Karpas-422 (cell line): ENCODE measurements at places on chromosomes 2 and 18. TPM values are rescaled to one million over a fixed set of nuclear protein-coding genes. Genes with fewer than 3 reads are reported as not detected.

DNA sequence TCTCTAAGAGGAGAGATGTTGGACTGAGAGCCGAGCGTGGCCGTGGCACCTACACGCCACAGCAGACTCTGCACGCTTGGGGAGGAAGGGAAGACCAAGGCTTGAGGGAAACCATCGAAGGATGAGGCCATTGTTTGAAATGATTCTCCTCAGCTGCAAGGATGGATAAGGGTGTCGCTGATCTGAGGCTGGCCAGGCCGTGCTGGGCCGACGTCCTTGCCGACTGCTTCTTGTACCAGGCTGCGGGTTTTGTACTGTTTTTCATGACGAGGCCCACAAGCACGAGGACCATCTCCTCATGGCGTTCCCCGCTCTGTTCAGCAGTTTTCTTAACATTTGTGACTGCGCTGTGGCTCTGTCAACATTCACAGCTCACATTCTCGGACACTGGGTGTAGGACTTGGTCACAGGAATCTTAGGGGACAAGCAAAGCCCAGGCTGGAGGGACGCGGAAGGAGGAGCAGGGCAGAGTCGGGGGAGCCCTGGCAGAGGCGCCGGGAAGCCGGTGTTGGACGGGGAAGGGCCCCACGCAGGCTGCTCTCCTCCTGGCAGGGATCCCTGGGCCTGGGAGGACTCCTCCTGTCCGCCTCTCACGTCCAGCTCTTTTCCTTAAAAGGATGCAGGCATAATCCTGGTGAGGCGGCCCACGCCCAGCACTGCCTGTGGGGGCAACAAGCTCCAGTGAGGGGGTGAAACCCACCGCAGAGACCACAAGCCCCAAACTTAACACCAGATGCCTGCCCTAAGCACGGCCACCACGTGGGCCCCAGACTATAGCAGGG, 259.0 kb upstream of the SALL3 start:
- H3K4me1 ChIP-seq = no peaks in the 10 kb centered on the region
- no peak overlapping the region for H3K27ac ChIP-seq
- H3K27me3 ChIP-seq = no peaks in the 10 kb centered on the region
- H3K4me3 ChIP-seq = no peak overlapping the region
- no peaks in the 10 kb centered on the region for H3K36me3 ChIP-seq

DNA sequence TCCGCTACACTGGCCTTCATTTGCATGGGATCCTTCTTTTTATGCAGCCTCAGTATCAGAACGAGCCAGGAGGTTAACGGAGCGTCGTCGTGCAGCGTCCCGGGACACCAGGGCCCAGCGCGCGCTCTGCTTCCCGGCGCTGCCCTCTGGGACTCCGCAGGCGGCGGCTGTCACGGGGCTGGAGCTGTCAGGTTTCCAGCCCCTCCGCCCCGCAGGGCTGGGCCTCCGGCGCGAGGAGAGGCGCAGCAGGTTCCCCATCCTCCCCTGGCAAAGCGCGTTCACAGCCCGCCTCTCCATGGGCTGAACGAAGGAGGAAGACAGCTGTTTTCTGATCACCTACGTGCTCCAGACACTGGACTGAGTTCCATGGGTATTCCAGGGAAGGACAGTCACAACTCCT, 12.5 kb upstream of the PAX8 start:
- no peaks in the 10 kb centered on the region for H3K36me3 ChIP-seq
- no peak overlapping the region for H3K27ac ChIP-seq
- no peak for DNase-seq
- no peaks in the 10 kb centered on the region for H3K4me1 ChIP-seq
- no peaks in the 10 kb centered on the region for H3K27me3 ChIP-seq

The CENPA gene
- total RNA-seq = 10.0 and 21.1 TPM in 2 replicates

- DNase-seq = peak; percentile 29
- H3K4me1 ChIP-seq = no peaks in the 10 kb centered on the region
- H3K27me3 ChIP-seq = no peaks in the 10 kb centered on the region
- H3K36me3 ChIP-seq = no peaks in the 10 kb centered on the region
- no peak overlapping the region for H3K4me3 ChIP-seq
- no peak overlapping the region for H3K27ac ChIP-seq
These were observed 29.4 kb downstream of the PSTPIP2 start for GRCh38 chr18:46042571-46043123.

The NEUROD1 gene
- not detected in 2 replicates for total RNA-seq

DNA sequence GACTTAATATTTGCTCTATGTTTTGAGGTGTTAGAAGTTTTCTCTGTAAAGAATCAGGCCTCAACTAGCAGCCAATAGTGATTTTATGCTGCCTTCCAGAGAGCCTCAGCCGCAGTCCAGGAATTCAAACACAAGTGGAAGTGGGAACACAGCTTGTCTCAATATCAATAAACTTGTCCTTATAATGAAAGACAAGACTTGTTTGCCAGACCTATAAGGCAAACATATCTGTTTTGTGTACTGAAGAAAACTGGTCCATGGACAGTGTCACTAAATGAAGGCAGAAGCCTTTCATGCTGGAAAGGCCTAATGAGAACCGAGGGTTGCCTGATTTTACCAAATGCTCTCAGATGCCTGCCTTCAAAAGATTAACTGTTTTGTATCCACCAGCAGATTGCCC, 182.2 kb downstream of the EPHA4 start:
- H3K4me1 ChIP-seq = peaks cover 10% of the 10 kb centered on the region
- H3K27ac ChIP-seq = no peak overlapping the region

The COL5A2 gene
- total RNA-seq = 0.67 and 3.0 TPM in 2 replicates

The MDH1B gene
- 1.7 and 2.8 TPM in 2 replicates for total RNA-seq

GRCh38 chr2:6967301-6967700, 50.1 kb downstream of the RNF144A start:
- no peak overlapping the region for H3K27ac ChIP-seq
- DNase-seq = no peak
- H3K36me3 ChIP-seq = no peaks in the 10 kb centered on the region
- no peaks in the 10 kb centered on the region for H3K4me1 ChIP-seq
- H3K4me3 ChIP-seq = no peak overlapping the region

GRCh38 chr2:156908825-156909224, 348.7 kb upstream of the GALNT5 start:
- H3K36me3 ChIP-seq = no peaks in the 10 kb centered on the region
- H3K4me3 ChIP-seq = no peak overlapping the region
- DNase-seq = no peak
- H3K27me3 ChIP-seq = no peaks in the 10 kb centered on the region
- no peak overlapping the region for H3K27ac ChIP-seq

The GKN2 gene
- total RNA-seq = not detected in 2 replicates

DNA sequence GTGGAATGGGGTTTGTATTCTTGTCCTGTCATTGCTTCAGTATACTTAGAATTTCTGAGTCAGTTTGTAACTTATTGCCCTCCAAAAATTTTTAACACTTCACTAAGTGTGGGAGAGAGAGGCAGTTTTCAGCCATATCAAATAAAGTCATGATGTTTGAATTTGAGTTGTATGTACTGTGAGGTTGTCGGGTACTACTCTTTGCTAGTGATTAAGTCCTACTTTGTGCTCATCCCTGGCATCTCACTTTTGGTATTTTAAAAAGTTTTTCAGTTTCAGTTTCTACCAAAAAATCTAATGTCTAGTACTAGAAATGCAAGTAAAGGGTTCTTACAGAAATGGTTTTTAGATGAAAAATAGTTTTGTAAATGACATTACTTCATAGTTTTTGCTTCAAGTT, 40.7 kb downstream of the EIF5B start:
- H3K4me3 ChIP-seq = no peak overlapping the region
- H3K27me3 ChIP-seq = no peaks in the 10 kb centered on the region
- DNase-seq = no peak
- peaks cover 91% of the 10 kb centered on the region for H3K36me3 ChIP-seq
- no peak overlapping the region for H3K27ac ChIP-seq

GRCh38 chr2:36512705-36513104, 85.3 kb downstream of the FEZ2 start:
- no peak overlapping the region for H3K4me3 ChIP-seq
- no peaks in the 10 kb centered on the region for H3K27me3 ChIP-seq
- H3K36me3 ChIP-seq = no peaks in the 10 kb centered on the region
- H3K27ac ChIP-seq = no peak overlapping the region
- H3K4me1 ChIP-seq = no peaks in the 10 kb centered on the region

DNA sequence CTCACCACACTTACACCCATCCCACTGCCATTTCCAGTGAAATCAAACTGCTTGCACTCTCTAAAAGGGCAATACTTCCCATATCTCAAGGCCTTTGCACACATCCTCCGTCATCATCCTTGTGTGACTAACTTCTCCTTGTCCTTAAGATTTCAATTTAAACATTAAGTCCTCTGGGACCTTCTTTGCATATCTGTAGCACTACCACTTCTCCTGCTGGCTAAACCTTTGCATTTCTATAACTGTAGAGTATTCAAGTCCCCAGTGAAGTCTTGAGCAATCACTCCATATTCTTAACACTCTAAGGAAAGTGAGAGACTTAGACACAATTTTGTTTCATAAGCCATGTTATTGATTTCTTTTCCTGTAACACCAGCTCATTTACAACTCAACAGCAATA, 136.8 kb upstream of the EPHA4 start:
- peak; percentile 43 for DNase-seq
- H3K27ac ChIP-seq = no peak overlapping the region
- H3K4me1 ChIP-seq = peaks cover 4% of the 10 kb centered on the region; the same call in 1 of the 2 replicates
- no peak overlapping the region for H3K4me3 ChIP-seq
- no peaks in the 10 kb centered on the region for H3K36me3 ChIP-seq

GRCh38 chr18:39796393-39796792, 2158.6 kb upstream of the PIK3C3 start:
- H3K4me3 ChIP-seq = no peak overlapping the region
- DNase-seq = no peak
- H3K36me3 ChIP-seq = no peaks in the 10 kb centered on the region
- no peaks in the 10 kb centered on the region for H3K4me1 ChIP-seq
- no peaks in the 10 kb centered on the region for H3K27me3 ChIP-seq

GRCh38 chr2:30686000-30686399, 121.2 kb downstream of the CAPN13 start:
- H3K36me3 ChIP-seq = no peaks in the 10 kb centered on the region
- peaks cover 9% of the 10 kb centered on the region; the same call in 1 of the 2 replicates for H3K4me1 ChIP-seq
- no peak overlapping the region for H3K27ac ChIP-seq
- H3K27me3 ChIP-seq = no peaks in the 10 kb centered on the region

DNA sequence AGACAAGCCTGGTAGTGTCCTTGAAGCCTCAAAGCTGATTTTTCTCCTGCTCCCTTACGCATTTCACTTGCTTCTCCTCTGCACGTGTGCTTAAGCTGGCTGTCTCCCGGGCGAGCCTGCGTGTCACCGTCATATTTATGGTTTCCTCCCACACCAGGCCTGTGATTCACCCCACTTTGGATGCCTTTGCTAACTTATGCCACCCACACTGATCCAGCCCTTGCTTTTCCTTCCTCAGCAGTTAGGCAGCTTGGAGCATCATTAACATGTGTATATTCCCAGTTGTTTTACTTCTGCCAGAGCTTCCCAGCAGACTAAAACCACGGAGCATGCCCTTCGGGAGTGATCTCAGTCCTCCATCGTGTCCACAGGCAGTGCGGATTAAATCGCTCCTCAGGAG, 2.2 kb downstream of the ST3GAL5 start:
- DNase-seq = no peak
- H3K36me3 ChIP-seq = no peaks in the 10 kb centered on the region
- no peak overlapping the region for H3K4me3 ChIP-seq
- 0 out of 2 replicates have a peak, but pooled peaks cover 2% of the 10 kb centered on the region for H3K27me3 ChIP-seq

The EPHA4 gene
- not detected in 2 replicates for total RNA-seq

The CFAP65 gene
- 0.11 TPM in 1 of 2 replicates, not detected in the other for total RNA-seq

DNA sequence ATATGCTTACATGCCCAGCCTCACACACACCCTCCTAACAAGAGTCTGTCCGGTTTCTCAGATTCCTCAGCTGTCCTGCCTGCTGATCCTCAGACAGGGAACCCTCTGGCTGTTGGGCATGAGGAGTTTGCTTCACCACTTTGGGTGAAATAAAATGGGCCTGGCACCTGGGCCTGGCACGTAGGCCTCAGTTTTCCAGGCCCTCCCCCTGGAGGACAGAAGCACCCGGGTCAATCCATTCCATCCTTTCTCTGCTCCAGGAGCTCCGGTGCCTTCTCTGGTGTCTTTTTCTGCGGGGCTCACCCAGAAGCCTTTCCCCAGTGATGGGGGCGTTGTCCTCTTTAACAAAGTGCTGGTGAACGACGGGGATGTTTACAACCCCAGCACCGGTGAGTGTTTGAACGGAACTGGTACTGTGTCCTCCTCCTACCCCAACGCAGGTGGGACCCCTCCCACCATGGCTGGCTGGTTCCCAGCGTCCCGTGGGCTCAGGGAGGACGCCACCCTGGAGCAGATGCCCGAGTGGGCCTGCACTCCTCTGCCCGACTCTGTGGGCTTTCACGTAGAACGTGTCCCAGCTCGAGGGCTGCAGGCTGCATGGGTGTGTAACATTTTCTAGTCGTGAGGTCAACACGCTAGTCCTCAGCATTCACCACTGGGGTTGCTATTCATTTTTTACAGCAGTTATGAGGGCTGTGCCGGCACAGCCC, 62.8 kb downstream of the EMILIN2 start:
- DNase-seq = no peak
- H3K27me3 ChIP-seq = no peaks in the 10 kb centered on the region
- H3K27ac ChIP-seq = no peak overlapping the region
- H3K4me3 ChIP-seq = no peak overlapping the region

DNA sequence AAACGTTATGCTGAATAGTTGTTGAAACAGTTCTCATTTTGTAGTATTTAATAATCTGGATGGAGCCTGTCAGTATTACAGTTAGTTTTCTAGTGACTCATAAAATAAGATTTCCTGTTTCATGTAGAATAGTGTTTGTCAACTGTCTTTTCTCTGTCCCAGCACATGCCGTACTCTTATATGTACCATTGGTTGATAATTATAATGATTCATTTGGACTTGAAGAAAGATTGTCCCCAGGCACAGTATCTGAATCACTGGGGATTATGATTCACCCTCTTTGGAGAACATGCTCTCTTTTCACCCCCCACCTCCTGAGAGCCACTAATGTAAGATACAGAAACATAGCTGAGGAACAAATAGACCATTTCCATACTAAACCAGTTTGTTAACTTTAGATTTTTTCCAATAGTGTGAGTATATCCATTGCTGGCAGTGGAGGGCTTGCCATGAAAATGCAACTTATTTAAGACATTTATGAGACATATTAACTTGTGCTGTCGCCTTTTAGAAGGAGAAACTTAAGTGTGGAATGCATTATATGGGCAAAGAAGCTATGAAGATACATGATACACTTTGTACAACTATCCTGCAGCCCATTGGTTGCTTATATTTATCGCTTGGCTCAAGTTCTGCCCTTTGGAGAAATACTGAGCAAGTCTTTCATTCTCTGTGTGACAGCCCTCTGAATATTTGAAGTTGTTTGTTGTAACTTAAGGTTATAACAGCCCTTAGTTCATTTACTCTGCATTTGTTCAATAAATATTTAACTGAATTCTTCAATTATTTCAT, 12.4 kb downstream of the COPS8 start:
- no peak overlapping the region for H3K4me3 ChIP-seq
- H3K27ac ChIP-seq = no peak overlapping the region
- no peaks in the 10 kb centered on the region for H3K27me3 ChIP-seq
